SHP77 (cell line): ENCODE measurements at places on chromosomes 1 and 21.

DNA sequence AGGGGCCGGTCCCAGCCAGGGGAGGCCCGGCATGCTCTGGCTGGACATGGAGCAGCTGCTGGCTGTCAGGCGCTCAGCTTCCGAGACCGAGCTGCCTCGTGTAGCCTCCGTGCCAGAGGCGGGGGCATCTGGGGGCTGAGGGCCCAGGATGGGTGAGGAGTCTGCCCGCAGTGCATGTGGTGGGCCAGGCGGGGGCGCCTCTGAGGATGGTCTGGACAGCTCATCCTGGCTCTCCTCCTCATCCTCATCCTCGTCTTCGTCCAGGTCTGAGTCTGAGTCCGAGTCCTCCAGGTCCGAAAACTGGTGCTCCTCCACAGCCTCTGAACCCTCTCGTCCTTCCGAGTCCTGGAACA is 28.9 kb upstream of the EDN2 start:
- DNase-seq, result no peak

GRCh38 chr1:151763990-151764389 is 694 bp upstream of the MRPL9 start:
- DNase-seq, result no peak

DNA sequence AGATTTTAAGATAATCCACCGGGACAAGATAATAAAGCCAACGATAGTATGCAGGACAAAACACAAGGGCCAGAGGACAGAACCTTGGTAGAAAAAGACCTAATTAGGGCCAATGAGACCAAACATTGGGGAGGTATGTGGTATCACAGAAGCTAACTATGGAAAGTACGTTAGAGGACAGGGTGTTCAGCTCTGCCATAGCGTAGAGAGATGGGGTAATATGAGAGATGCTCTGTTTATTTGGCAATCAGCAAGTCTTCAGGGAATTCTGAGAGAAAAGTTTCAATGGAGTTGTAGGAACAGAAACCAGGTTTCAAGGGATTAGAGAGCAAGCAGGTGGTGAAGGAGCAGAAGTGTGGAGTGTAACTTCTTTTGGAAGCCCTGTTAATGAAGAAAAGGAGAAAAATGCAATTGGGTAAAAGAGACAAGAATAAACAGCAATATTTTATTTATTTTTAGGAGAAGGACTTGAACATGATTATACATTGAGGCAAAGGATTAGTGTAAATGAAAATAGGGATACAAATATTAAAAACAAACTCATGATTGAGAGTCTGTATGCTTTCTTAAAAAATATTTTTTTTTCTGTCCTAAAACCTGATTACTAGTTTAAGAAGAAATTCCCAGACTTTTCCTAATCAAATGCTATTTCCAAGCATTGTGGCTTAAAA is 24.0 kb downstream of the EEIG2 start:
- no peak for DNase-seq

DNA sequence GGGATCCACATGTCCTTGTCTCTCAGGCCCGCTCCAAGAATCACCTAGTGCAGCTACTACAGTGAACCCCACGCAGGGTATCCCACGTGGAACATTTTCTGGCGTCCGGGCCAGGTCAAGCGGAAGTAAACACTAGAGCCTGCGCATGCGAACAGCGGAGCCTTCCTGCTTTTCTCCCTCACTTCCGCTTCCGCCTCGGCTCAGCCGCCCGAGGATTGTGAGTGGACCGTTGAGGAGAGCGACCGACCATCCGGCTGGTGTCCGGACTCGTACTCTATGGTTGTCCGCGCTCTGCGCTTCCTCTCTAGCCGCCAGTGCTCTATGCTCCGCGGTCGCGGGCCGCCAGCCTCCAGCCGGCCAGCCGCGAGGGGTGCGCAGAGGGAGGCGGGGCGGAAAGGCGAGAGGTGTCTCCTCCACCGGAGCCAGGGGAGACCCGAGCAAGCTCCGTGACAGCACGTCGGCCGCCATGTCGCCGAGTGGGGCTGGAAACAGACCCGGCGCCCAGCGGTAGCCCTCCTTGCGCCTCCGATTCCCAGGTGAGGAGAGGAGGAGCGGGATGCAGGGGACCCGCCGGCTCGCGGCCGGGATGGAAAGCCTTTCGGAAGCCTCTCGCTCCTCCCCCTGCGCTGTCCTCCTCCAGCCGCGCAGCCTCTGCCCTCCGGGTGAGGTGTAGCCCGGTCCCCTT is at the start of the genes CNST and TFB2M:
TSS of gene CNST (plus strand) at position 329 of the 685 bp plus-strand sequence. CDS start 25,107 bp downstream, outside the sequence.
TSS of gene TFB2M (minus strand) at position 134 of the 685 bp plus-strand sequence. CDS start at position 11, 123 bp downstream.
- peak; percentile 98 for DNase-seq

- no peak for DNase-seq
Observed at GRCh38 chr1:22841860-22842281, 130.8 kb downstream of the LACTBL1 start.

GRCh38 chr1:25804244-25804963 is 4.4 kb downstream of the SELENON start:
- DNase-seq, result no peak

DNA sequence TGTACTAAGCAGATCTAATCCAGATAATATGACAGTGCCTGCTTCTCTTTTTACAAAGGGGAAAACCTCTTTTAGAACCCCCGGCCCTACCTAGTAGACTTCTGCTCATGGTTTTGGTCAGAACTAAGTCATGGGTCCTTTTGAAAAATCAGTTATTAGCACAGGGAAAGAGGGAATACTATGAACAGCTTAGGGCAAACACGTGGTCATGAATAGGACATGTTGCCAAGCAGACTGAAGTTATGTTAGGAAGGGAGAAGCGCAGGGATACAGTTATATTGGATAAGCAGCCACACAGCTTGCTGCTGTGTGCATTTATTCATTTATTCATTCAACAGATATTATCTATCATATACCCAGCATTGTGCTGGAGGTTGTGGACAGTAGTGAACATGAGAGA is 25.3 kb upstream of the IGSF3 start:
- DNase-seq, result no peak

- no peak for DNase-seq
Observed at GRCh38 chr1:46148318-46148717, 15.9 kb upstream of the PIK3R3 start.

DNA sequence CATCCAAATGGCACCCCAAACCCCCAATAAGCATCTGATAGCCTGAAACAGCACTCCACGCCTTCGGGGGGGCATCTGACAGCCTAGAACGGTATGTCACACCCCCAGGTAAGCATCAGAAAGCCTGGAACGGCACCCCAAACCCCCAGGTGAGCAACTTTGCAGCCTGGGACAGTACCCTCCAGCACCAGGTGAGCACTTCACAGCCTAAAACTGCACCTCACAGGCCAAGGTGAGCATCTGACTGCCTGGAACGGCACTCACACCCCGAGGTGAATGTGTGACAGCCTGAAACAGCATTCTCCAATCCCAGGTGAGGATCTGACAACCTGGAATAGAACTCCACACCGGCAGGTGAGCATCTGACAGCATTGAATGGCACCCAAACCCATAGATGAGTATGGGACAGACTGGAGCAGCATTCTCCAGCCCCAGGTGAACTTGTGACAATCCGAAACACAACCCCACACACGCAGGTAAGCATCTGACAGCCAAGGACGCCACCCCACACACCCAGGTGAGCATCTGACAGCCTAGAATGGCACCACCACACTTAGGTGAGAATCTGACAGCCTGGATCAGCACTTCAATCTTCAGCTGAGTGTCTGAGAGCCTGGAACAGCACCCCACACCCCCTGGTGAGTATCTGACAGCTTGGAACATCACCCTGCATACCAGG is 18.3 kb upstream of the MMEL1 start:
- DNase-seq, result no peak

DNA sequence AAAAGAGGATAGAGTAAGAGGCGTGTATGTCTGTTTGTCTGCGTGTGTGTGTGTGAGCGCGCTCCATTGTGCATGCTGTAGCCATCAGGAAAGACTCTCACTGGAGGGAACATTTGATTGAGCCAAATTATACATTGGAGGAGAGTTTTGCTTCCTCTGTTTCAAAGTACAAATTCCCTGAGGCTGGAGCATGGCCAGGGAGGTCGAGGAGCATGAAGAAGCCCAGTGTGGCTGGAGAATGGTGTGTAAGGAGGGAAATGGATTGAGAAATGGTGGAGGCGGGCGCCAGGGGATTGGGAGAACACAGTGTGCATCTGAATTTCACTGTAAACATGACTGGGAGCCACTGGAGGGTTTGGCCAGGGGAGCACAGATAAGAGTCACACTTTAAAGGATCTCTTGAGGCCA is 22.1 kb upstream of the EFNA1 start:
- DNase-seq, result no peak

DNA sequence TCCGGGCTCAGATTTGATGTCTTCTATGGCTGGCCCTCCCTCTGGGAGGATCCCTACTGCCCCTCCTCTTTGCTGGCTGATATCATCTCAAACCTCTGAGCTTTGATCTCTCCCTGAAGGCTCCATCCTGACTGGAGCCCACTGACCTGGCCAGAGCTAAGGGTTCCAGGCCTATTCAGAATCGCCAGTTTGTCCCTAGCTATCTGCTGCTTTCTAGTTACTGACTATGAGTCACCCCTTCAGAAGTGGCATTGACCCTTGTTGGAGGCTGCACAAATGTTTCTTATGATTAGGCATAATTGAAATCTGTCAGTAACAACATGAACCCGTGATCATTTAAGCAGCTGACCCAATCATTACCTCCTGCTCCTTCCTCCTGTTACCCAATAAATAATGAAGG is 87.1 kb downstream of the ABCA4 start:
- DNase-seq, result no peak

DNA sequence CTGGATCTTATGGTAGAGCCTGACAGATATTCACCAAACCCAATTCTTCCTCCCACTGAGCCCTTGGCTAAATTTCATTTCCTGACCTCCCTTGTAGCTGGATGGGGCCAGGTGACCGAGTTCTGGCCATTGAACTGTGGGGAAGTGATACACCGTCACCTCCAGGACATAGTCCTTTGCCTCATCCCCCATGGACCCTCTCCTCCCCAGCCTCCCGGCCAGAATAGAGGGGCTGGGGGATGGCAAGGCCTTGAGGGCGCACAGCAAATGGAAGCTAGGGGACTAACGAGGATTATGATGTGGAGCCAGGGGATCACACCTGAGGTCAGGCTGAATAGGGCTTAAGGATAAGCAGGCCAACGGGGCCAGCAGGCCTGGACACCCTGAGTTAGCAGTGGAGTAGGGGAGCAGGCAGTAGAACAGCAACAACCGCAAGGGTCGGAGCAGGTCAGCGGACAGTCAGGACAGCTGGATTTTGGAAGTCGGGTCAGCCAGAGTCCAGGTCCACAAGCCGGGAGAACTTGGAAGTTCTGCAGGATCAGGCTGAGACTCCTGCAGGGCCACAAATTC is 15.0 kb downstream of the BATF3 start:
- DNase-seq, result no peak

- no peak for DNase-seq
Observed at GRCh38 chr1:86324130-86324822, 71.8 kb downstream of the ODF2L start.

- no peak for DNase-seq
Observed at GRCh38 chr1:59298710-59299346, 1.9 kb downstream of the FGGY start.

- DNase-seq, result no peak
Observed at GRCh38 chr1:14697353-14697752, 98.9 kb downstream of the KAZN start.

DNA sequence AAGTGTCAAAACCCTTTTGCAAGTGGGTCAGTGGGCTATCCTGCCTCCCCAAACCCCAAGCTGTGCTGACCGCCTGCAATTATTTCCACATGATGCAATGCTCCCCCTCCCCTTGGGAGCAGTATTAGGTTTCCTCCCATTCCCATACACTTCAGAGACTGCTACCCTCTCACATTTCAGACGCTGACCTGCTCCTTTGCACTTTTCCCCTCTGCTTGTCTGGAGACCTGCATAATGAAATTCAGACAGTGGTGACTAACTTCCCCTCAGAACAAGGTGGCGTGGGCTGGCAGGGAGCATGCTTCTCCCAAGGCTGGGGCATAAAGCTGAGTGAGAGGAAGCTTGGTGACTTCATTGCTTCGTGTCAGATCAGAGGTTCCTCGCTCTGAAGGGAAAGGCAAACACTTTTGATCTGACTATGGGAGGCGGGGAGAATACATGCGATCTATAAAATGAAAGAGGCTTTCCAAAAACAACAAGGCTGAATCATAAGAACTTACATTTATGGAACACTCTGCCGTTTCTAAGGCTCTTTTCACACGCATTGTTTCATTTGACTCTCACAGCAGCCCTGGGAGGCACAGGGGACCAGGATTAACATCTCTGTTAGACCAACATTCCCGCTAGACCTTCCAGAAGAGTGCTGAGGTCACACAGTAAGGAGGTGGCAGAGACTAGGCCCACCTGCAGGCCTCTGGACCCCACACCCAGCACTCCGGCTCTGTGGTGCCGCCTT is 27.5 kb upstream of the ROR1 start:
- DNase-seq, result no peak

- no peak for DNase-seq
Observed at GRCh38 chr1:201713086-201713810, 115.7 kb upstream of the IPO9 start.

- DNase-seq, result no peak
Observed at GRCh38 chr1:20265250-20265649, 25.4 kb upstream of the VWA5B1 start.

DNA sequence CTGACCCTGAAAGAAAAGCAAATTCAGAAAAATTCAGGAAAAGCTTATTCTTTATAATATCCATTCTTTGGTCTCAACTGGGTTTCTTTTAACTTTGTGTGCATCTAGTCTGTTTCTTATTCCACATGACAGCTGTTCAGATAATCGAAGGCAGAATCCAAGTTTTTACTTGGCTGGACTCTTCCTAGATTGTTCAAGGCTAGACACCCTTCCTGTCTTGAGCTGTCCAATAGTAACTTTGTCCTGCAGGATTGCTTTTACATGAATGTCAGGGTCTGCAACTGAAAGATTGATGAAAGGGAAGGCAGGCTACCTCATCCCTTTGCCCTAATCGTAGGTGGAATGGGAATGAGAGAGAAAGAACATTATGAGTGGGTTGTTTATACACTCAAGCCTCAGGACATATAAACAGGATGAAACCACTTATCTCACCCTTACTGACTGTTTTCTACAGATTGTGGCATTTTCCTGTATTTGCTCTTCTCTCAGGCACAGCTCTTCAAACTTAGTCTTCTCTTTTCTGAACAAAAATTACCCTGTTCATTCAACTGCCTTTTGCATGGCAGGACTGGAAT is 76.9 kb downstream of the LEPR start:
- no peak for DNase-seq

GRCh38 chr1:51572365-51572764 is 44.5 kb upstream of the OSBPL9 start:
- no peak for DNase-seq

DNA sequence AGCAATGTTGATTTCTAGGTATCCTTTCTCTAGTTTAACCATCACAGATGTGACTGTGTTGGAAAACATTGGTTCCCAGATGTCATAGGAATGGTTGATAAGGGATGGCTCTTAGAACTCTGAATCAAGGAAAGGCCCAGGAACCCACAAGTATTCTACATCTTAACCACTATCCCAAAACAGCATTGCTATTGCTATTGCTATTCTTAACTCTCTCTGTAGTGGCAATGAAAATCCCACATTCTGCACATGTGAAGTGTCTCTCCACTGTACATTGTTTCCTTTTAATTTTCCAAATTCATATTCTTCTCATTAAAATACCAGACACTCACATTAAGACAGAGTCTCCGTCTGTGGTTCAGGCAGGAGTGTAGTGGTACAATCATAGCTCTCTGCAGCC is 420.4 kb upstream of the RUNX1 start:
- no peak for DNase-seq

GRCh38 chr1:179296356-179297104 is 2.9 kb downstream of the SOAT1 start:
- no peak for DNase-seq

- DNase-seq, result no peak
Observed at GRCh38 chr1:207186503-207186902, 82.5 kb downstream of the C4BPA start.
